ENCODE measurements at places on chromosomes 3 and 15. TPM values are rescaled to one million over a fixed set of nuclear protein-coding genes. Genes with fewer than 3 reads are reported as not detected.

Gene GBE1
- 26.0 TPM for polyA plus RNA-seq

Gene RFTN1
- polyA plus RNA-seq, result 25.1 TPM

Gene ACP3
- 76.4 TPM for polyA plus RNA-seq

Gene EPHA6
- 0.92 TPM for polyA plus RNA-seq

Gene HHLA2
- 16.5 TPM for polyA plus RNA-seq

Gene SIDT1
- 3.4 TPM for polyA plus RNA-seq

Gene COMMD2
- 58.4 TPM for polyA plus RNA-seq

Gene GJD2
- not detected for polyA plus RNA-seq

Gene SEMA3B
- polyA plus RNA-seq, result 126 TPM

Gene FRMD4B
- 39.2 TPM for polyA plus RNA-seq

Gene BLOC1S6
- polyA plus RNA-seq, result 34.7 TPM

Gene CSPG5
- 1.5 TPM for polyA plus RNA-seq

Gene RARB
- 42.5 TPM for polyA plus RNA-seq

Gene HES1
- polyA plus RNA-seq, result 69.1 TPM

Data from renal pelvis (tissue), 12 donors.